ENCODE measurements at places on chromosomes 7 and 10.
A peak's percentile ranks its signal among the peaks of the same experiment; 100 is the strongest.

- no peak for DNase-seq
These were observed 1.1 kb downstream of the NANOS1 start for GRCh38 chr10:119030421-119031250.

DNA sequence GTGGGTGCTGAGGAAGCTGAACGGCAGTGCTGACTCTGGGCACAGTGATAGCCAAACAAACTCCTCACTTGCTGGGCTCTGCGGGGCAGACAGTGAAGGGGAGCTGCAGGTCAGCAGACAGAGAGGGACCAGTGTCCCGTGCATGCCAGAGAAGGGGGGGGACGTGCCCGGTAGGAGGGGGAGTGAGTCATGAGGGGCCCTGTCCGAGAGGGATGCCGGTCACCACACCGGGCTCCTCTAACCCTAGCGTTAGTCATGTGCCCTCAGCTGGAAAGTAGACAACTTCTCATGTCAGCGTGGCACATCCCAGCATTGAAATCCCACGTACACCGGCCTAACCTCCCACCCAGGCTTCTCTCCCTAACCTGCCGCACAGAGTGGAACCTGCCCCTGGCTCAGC is 117.1 kb upstream of the DPP6 start:
- DNase-seq: no peak

GRCh38 chr7:95454438-95455045 is 19.7 kb upstream of the PON2 start:
- no peak for DNase-seq

GRCh38 chr7:405489-406211 is 114.0 kb downstream of the PDGFA start:
- no peak for DNase-seq

GRCh38 chr7:133230591-133231194 is 22.2 kb upstream of the EXOC4 start:
- DNase-seq: peak; percentile 22

DNA sequence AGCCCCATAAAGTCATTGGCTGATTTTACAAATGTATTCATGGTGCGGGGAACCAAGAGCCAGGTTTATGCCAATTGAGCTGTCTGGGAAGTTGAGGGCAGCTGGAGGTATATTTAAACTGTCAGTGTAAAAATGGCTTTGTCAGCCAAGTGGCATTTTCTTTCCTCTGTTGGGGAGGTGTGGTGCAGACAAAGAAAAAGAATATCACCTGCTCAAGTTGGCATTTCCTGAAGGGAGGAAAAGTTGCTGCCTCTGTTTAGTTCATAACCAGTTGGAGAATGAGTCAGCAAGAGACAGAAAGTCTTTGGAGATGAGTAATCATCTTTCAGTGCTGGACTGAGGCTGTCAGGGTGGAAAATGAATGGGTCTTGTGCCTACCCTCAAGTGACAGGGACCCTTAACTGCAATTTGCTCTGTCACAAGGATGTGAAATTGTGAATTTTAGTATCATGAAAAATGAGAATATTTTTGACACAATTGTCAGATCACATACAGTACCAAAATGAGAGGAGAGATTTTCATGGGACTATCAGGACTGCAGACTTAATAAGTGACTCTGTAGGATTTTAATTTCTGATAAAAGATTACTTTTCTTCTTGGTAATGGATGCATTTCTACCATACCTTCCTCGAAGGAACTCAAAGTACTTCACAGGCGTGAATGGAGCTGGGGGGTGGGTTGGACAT is 137.3 kb downstream of the ANLN start:
- DNase-seq: peak; percentile 7

DNA sequence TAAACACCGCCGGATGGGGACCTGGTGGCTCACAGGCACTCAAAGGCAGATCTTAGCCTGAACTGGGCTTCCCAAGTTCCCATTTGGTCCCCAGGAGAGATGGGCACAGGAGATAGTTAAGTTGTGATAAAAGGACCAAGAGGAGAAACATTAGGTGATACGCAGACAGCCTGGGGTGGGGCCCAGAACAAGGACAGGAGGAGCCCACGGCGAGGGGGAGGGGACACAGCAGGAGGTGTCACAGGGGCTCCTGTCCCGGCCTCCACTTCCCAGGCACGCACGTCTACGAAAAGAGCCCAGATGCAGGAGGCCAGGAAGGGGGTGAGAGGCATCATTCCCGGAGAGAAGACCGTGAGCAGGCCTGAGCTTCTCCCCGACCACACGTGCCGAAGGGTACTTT is 16.3 kb upstream of the DNAAF5 start:
- DNase-seq: no peak

GRCh38 chr7:80720146-80720545 is 81.7 kb downstream of the CD36 start:
- DNase-seq: no peak

- DNase-seq: no peak
These were observed 62.6 kb downstream of the CCNY start for GRCh38 chr10:35398908-35399307.

- no peak for DNase-seq
These were observed 33.7 kb downstream of the AP5Z1 start for GRCh38 chr7:4809091-4809591.

DNA sequence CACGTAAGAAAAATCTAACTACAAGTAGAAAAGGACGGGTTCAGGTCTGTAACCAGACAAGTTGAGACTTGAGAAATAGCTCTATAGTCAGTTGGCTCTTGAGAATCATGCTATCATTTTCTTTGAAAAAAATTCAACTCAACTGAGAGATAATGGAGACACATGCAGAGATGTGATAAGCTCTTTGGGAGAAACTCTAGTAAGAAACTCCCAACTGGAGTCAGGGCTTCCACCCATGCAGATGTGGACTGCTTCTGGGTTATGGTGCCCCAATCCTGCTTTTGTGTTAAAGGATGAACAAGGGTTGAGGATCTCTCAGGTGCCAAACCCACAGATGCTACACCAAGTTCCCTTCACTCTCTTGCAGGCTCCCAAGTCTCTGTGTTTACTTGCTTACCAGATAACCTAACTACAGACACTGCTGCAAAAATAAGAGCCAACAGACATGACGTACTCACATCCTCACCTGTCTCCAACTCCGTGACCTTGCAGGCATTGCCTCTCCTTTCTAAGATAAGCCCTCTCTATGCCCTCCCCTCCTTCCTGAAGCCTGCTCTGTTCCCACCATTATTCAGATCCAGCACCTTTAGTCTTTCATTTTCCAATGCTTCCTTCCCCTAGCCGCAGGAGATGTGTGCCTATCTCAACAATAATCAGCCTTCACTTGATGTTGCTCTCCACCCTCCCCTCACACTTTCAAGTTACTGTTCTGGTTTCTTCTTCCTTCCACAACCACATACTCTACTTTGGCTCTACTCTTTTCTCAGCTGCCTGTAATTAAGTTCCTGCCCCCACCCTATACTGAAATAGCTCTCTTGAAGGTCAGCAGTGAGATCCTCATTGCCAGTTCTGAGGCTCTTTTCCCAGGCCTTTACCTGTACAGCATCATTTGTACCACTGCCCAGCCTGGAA is 130.0 kb downstream of the ICA1 start:
- no peak for DNase-seq

DNA sequence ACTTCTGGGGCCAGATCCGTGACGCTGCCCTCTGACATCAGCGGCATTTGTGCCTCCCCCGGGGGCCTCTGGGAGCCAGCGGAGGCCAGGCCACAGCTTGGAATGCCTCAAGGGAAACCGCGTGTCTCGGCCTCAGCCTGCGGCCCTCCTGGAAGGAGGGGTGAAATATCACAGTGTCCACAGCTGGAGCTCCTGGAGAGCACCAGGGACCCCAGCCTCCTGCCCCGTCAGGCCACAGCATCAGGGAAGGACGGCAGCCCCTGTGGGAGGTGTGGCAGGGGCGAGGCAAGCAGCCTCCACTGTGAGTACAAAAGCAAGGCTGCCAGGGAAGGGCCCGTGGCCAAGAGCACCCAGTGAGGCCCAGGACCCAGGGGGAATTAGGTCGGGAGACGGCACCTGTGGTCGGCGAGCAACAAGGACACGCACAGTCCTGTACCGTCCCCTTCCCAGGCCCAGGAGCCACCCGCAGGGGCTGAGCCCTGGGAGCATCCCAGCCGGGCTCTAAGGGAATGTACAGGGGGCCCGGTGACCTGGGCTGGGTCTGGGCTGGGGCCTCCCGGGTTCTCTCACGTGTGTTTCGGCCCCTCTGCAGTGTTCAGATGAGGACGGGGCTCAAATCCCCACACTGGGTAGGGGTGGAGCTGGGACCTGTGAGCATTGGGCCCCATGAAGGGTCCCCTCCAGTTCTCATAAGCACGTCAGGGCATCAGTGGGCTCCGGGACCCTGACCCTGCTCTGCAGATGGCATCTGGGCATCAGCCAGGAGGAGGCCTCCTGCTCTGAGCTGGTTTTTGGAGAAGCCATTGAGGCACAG is 18.7 kb upstream of the KNDC1 start:
- DNase-seq: no peak

- DNase-seq: no peak
These were observed 156.0 kb downstream of the BAMBI start for GRCh38 chr10:28833313-28833712.

- peak; percentile 60 for DNase-seq
These were observed 750.7 kb downstream of the MAGI2 start for GRCh38 chr7:78702770-78703169.

- no peak for DNase-seq
These were observed 89.8 kb downstream of the ARL4A start for GRCh38 chr7:12777257-12777656.

DNA sequence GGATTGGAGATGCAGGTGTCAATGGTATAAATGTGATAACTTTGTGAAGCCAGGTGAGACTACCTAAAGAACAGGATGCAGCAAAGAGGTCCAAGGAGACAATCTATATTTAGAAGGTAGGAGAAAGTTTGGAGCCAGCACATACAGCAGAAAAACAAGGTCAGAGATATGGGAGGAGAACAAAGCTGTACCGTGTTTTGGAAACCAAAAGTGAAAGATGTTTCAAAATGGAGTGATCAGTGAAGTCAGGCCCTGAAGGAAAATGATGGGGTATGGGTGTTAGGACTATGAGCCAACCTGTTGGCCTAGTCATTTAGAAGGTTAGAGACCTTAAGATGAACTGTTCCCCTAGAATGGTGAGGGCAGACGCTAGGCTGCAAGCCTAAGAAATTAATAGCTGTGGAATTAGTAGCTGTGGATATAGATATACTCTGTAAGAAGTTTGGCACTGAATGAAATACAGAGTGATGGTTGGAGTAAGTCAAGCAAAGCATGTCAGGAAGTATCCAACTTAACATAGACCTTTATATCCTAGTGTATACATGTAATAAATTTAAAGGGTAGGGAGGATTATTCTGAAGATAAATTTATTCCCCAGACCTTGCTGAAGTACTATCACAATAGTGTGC is 149.8 kb upstream of the WNT16 start:
- no peak for DNase-seq

GRCh38 chr10:50362547-50363125 is 111.3 kb upstream of the ASAH2 start:
- no peak for DNase-seq

DNA sequence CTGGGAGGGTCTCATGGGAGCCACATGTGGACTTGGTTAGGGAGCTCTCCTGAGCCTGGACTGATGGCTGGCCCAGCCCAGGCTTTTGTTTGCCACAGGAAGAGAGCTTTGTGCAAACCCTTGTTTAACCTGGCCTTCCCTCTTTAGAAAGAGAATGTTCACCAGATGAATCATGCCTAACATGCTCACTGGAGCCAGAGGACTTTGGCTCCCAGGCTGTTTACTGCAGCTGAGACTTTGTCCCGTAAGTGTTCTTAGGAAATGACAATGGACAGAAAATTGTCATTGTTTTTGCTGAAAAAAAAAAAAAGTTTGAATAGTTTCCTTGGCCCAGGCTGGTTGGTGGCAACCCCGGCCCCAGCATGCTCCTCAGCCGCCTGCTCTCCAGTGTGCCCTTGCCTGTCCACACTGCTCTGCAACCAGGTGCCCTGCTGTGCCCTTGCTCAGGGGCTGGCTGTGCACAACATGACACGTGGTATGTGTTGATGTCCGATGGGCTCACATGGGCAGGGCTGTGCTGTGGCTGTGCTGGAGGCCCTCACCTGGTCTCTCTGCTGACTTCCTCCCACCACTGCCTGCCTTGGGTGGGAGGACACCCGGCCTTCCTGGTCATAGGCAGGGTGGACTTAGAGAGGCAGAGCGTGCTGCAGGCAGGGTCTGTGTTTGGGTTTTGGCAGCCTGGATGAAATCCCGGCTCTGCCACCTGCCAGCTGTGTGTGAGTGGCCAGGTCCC is 215.3 kb upstream of the ZNF32 start:
- no peak for DNase-seq

- DNase-seq: no peak
These were observed 18.1 kb upstream of the GPR141 start for GRCh38 chr7:37665352-37666022.

DNA sequence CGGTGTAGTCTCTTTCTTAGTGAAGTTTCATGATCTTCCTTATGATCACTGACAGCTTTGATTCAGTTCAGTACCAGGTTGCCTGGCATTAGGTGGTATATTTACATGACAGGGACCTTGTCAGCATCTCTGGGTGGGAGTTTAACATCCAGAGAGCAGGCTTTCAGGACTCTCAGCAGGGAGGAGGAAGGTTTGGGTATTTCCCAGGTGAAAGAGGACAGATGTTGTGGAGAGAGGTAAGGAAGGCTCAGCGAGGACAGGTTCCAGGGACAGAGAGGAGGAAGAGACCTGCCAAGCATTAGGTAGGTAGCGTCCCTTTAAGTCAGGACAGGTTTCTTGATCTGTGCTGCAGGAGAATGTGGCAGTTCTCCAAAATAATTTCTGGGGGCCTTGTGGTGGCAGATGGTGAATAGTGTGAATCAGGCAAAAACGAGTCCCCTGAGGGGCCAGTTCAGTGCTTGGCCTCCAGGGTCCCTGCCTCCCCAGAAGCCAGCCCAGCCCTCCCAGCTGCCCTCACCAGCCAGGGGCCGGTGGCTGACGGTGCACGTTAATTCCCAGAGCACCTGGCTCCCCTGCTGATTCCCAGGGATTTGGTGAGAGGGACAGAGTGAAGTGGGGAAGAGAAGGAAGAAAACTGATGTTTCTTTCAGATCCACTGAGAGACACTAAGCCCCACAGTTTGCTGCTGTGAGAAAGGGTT is 82.0 kb downstream of the VWC2 start:
- DNase-seq: no peak

- DNase-seq: no peak
These were observed 469.0 kb downstream of the TFEC start for GRCh38 chr7:115561335-115562110.

GRCh38 chr7:64879086-64879730 is 23.9 kb upstream of the ZNF273 start:
- DNase-seq: no peak

DNA sequence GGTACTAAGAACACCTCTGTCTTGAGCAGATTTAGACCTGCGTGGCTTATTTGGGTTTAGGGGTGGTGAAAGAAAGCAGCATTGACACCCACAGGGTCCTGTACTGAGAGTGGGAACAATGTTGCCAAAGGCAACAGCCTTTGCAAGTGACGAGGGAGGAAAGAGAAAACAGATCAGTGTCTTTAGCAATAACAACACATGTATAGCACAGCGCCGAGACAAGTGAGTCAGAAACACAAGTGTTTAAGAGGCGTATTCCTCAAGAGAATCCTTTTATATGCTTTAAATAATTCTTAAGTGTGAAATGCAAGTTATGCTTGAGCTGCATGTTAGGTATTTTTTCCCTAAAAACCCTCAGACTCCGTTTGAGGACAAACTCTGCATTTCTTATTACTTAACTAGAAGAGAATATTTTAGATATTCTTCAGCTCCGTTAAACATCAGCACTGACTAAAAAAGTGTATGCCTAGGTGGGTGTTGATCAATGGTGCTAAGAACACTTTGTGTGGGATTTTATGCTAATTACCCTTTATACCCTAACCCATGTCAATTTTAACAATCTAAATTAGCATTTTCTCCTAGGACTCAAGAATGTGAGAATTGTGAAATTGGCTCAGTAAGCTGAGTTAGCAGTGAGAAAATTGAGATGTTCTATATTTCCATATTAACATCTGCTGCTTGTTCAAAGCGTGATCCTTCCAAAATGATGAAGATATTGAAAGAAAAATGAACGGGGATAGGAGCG is 1095.4 kb upstream of the CELF2 start:
- DNase-seq: no peak
